ENCODE measurements at places on chromosomes 4 and X.

DNA sequence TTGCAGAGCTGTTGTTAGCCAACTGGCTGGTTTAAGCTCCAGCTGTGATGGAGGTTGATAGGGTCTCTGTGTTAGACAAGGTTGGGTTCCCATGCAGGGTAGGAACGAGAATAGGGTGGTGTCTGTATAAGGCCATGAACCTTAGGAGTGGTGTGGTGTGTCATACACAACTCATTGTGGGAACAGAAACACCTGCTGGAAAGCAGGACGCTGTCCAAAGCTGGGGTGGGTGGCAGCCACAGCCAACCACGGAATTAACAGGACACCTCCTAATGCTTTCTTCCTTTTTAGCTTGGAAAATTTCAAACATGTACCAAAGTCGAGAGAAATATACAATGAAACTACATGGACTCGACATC is 94.4 kb downstream of the ARHGAP10 start:
- DNase-seq, result no peak

DNA sequence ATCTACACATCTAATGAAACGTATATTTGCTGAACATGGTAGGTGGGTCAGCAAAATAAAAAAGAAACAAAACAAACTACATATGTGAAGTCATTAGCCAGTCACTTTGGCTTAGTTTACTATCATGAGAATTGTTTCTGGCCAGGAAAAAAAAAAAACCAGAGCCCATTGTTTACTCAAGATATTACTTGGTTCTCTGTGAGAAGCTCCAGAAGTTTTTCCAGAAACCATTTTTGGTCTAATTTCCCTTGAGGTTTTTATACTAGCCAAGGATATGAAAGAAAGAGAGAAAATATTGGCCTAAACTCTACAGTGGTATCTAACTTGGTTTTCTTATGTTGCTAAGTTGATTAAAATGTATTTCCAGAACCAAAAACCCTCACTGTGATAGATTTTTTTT is 259.1 kb downstream of the PDHA2 start:
- no peak for DNase-seq

GRCh38 chrX:7088968-7089615 is 58.4 kb upstream of the STS start:
- no peak for DNase-seq

GRCh38 chrX:100663642-100664041 is 19.6 kb downstream of the SRPX2 start:
- no peak for DNase-seq

GRCh38 chr4:38071801-38072431 is 111.7 kb downstream of the PTTG2 start:
- no peak for DNase-seq

DNA sequence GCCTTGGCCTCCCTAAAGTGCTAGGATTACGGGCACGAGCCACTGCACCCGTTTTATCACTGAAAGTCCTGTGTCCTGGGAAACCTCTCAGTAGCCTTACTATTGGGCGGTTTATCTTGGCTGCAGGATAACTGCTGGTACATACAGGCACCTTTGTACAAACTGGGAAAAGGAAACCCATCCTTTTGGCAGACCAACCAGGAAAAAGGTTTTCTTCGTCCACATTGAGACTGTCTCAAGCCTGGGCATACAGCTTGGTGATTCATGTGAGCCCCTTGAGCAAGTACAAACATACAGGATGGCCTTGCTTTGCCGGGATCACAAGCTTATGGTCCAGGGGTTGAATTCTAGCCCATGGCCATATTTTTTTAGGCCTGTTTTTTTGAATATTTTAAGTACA is 32.8 kb downstream of the RWDD4 start:
- no peak for DNase-seq

GRCh38 chr4:53240573-53240972 is 125.3 kb downstream of the SCFD2 start:
- DNase-seq, result no peak

DNA sequence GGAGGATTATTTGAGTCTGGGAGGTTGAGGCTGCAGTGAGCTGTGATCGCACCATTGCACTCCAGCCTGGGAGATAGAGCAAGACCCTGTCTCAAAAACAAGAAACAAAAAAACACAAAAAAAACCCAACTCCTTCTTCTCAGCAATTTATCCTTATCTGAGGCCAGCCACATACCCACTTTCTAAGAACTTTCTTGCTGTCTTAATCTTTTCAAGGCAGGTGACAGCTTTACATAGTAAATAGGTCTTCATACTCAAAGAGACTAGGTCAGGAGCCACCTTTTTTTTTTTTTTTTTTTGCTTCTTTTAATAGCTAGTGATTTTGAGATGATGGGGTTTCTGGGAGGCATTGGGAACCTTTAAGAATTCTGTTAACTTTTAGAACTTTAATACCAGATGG is 26.1 kb upstream of the ZCCHC13 start:
- DNase-seq, result no peak

DNA sequence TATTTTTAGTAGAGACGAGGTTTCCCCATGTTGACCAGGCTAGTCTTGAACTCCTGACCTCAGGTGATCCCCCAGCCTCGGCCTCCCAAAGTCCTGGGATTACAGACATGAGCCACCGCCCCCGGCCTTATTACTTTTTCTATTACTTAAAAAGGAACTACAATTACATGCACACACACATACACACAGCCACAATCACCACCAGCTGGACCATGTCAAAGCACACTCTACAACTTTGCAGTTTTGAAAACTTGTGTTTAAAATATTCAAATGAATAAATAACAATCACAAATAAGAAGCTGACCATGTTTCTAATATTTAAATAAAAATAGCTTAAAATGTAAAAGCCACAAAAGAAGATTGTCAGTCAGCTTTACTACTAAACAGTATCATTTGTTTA is 23.4 kb downstream of the SLC10A7 start:
- DNase-seq, result no peak
